Cortex of kidney (tissue), 1 donor: ENCODE measurements at places on chromosomes 3 and 15.

GRCh38 chr3:133412183-133413132, 12.6 kb downstream of the BFSP2 start:
- no peak for DNase-seq

GRCh38 chr3:46371519-46372340, 984 bp downstream of the CCR5 start:
- DNase-seq: no peak

- DNase-seq: no peak
Observed at GRCh38 chr3:26237036-26237682, 385.4 kb upstream of the LRRC3B start.

DNA sequence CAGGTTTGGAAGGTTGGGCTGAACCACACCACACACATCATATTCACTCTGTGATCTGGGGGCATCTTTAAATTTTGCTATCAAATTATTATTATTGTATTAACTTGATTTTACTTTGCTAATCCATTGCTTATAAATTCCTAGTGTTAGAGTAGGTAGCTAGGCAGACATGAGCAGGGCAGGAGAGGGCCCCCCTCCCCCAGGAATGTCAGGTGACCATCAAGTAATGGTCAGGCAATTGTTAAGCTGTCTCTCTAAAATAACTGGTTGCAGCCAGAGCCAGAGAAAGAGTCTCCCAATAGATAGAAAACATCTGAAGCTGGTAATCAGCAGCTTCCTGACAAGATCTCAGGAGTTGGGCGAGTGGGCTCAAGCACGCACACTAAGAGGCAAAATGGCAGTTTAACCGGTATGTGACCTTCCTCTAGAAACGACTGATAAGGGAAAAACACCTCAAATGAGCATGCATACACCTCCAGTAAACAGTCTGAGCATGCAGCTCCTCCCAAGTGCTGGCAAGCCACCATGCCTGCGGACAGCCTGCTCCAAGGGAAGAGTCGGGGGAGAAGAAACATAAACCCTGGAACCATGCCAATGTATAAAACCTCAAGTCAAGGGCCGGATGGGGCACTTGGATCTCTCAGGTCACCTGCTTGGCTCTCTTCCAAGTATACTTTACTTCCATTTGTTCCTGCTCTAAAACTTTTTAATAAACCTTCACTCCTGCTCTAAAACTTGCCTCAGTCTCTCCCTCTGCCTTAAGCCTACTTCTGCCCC, 3.1 kb upstream of the CXCR6 start:
- no peak for DNase-seq

- DNase-seq: no peak
Observed at GRCh38 chr3:78867409-78868372, 900.1 kb downstream of the ROBO1 start.

DNA sequence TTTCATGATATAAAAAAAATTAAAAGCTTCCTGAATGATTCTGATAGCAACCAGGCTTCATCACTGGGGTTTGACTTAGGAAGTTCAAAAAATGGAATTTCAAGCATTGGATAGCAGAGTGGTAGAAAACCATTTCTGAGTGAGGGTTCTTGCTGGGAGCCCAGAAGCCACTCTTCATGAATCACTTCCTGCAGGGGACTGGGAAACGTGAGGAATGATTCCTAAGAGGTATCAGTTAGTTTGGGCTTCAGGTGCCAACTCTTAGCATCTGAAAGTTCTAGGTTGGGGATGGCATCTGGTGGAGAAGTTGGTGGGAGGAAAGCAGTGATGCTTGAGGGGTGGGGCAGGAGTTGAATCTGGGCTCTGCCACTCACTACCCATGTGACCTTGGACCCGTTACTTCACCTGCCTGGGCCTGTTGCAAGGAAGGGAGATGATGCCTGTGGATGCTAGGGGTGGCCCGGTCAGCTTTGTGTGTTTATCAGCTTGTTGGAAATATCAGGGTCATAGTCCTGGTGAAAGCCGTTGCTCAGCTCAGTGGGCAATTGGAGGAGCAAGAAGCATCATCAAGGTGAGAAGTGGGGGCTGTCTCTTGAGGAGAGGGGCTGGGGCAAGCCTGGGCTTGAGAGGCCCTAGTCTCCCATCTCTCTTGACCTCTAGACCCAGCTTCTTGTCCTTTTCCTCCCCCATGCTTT, 37.0 kb upstream of the TNFAIP8L3 start:
- no peak for DNase-seq

DNA sequence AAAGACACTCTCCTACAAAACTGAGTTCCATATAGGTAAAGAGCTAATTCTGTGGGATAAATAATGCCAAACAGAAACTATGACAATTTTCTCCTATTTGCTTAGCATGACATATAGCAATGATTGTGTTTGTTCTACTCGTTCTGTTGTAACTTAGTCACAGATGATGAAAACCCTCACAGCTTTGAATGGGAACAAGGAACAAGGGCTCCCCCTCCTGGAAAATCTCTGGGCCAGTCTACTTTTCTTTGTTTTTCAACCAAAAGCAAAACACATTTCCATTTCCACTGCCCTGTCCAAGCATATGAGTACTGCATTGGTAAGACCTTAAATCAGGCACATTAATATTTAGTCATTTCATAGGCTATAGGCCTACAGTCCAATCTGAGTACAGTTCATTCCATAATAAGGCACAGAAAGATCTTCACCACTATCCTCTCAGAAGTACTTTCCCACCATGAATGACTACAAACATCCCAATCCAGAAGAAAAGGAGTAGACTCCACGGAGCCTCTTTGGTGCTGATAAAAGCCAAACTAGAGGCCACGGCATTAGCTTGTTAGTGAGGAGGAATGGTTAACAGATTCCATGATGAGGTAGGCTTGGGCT, 67.1 kb downstream of the ATP8B4 start:
- DNase-seq: no peak

DNA sequence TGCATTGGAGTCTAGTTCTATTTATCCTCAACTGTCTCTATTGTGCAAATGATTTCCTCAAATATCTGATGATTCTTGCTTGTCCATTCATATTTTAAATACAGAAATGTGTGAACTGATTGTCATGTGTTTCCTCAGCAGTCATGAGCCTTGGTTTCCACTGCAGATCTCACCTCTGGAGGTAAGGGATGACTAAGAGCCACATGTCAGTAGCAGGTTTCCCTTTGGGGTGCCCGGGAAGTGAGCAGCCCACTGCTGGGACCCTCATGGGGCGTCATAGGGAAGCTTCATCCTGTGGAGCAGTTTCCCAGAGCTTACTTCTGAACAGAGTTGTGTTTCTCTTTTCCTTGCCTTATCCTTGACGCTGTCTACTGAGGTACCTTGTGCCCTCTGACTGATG, 149.2 kb upstream of the TOPAZ1 start:
- DNase-seq: no peak

- DNase-seq: no peak
Observed at GRCh38 chr3:105715372-105715771, 153.4 kb downstream of the CBLB start.

- DNase-seq: no peak
Observed at GRCh38 chr3:132818251-132818650, 96.0 kb upstream of the NPHP3 start.

- no peak for DNase-seq
Observed at GRCh38 chr3:27319847-27320526, 49.2 kb downstream of the NEK10 start.

GRCh38 chr15:73822998-73823397, 50.4 kb upstream of the TBC1D21 start:
- no peak for DNase-seq

DNA sequence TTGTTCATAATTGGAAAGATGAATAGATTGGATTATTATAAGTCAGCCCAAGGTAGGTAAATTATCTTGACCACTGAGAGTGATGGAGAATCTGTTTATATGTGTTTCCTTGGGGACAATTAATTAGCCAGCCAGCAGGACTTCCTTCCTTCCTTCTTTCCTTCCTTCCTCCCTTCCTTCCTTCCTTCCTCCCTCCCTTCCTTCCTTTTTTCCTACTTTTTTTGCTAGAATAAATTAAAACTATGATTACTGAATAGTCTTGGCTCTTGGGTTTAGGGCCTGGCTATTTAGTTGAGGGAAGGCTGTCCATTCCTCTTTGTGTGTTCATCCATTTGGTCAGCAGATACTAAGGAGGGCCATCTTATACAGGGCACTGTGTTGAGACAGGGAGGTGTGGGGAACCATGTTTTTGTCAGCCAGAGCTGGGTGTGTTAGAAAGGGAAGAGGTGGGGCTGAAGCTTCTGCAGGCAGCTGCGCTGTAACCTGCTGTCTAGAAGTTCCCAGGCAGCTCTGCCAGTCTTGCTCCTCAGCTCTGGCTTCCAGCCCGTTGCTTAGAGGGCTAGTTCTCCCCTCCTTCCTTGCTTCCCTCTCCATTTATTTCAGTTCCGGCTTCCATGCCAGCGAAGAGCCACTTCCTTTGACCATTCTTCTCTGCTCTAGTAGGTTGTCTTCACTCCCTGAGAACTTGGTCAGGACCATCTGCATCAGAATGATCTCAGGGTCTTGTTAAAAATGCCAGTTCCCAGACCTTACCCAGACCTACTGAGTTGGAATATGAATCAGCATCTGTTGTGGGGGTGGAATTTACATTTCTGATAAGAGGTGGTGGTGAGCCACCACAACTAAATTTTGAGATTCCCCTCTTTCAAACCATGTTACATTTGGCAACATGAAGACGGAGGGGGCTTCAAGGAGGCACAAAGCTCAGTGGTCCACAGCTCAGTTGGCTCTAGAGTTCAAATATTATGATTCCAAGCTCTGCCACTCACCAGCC, 113.9 kb downstream of the DGKG start:
- no peak for DNase-seq

DNA sequence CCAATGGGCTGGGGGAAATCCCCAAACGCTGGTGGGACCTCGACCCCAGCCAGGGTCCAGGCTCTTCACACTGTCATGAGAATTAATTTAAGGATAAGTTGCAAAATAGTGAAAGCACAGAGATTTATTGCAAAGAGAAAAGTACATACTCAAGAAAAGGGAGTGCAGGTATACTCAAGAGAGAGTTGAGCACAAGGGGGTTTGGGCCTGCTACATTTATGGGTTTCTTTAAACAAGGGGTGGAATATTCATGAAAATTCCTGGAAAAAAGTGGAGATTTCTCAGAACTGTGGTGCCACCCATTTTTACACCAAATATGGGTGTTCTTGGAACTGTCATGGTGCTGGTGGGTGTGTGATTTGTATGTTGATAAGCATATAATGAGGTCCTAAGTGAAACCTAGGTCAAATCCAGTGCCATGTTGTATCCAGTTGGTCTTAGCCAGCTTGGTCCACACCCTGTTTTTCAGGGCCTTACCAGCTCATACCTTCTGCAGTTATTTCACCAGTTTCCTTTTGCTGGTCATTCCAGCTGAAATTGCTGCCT, 32.6 kb upstream of the NEO1 start:
- no peak for DNase-seq

GRCh38 chr3:50408443-50408944, 49.2 kb upstream of the TMEM115 start:
- DNase-seq: no peak

GRCh38 chr3:184791171-184791570, 20.8 kb upstream of the VPS8 start:
- no peak for DNase-seq

DNA sequence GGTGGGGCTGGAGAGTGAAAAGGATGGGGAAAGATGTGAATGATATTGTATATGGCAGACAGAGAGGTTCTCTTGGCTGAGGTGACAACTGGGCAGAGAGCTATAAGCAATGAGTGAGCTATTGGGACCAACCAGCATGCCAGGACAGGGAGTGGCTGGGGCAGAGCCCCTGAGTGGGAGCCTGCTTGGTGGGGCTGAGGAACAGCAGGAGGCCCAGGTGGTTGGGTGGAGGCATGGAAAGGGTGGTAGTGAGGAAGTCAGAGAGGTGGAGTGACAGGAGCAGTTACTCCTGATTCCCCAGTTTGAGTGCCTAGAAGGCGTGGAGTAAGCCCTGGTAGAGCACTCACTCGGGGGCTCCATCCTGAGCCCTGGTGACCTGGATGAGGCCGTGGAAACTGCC, 15.5 kb upstream of the TNFAIP8L3 start:
- DNase-seq: no peak

GRCh38 chr15:93614386-93615104, 525.5 kb upstream of the RGMA start:
- no peak for DNase-seq

GRCh38 chr3:52126036-52126435, 28.2 kb downstream of the POC1A start:
- no peak for DNase-seq

DNA sequence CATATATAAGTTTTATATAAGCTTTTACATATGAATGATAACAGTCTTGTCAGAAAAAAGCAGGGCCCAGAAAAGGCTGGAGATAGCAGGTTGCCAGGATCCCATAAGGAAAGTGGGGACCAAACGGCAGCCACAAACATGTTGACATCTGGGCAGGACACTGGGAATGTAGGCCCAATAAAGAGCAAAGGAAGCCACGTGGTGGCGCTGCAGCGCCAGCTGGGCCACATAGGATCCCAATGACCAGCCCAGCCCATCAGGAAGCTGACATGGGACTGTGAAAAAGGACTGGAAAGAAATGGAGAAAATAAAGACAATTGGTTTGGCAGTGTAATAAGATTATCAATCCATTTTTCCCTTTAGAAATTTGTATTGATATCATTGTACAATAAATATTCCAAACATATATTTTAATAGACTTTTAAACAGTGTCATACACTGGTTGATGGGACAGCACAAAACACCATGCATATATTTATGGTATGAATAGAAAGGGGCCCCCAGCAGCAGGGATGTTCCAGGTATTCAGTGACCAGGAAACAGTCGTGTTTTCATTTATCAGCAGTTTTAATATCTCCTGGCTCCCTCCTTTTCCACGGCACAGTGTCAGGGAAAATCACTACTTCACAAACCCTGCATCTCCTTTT, 89.0 kb upstream of the STRIT1 start:
- DNase-seq: no peak

DNA sequence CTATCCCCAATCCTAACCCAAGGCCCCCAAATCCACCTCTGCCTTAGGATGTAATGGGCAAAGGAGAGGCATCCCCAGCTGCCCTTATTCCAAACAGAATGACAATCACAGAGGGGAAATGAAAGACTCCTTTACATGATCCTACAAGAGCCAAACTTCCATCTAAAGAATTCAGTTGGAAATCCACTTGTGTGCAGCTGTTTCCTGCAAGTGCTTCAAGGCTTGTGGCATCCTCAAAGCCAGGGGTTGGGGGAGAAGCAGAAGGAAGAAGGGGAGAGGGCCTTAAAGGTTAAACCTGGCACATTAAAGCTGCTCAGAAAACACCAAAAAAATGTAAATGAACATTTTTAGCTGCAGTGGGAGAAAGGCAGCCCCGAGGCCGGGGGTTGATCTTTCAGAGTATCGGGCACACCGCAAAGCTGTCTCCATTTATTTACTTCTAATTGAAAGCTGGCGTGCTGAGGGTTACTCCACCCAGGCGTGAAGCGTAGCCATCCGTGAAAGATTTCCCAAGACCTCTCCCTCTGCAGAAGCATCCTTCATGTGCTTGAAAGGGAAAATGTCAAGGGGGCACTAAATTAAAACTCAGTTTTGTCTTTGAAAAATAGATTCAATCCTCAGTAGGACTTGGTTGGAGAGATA, 217.8 kb downstream of the SHQ1 start:
- no peak for DNase-seq

DNA sequence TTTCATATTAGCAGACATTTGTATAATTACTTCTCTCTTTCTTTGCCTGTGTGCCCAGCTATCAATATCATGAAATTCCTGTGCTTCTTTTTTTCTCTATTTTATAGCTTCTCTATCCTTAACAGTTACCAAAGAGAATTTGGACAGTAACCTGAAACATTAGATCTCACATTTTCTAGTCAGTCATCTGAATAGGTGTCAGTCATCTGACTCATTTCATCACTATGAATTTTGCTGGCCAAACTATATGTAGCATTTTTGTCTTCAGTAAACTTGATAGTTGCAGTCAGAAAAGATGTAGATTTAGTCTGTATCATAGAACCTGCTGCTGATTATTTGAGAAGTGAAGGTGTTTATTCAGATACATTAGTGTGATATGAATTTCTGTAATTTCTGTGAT, 52.6 kb downstream of the HMG20A start:
- no peak for DNase-seq
